Activated T-cell treated with anti-CD3 and anti-CD28 coated beads, Interleukin-2, amount 50 U/mL, for 4 hours (primary cell): ENCODE measurements at places on chromosomes 2 and 18.

- no peak for DNase-seq
These were observed 65.1 kb upstream of the TRIB2 start for GRCh38 chr2:12651641-12652040.

GRCh38 chr2:1864981-1865421, 120.7 kb upstream of the PXDN start:
- DNase-seq = no peak

GRCh38 chr2:120443946-120444345, 98.0 kb downstream of the INHBB start:
- no peak for DNase-seq

GRCh38 chr2:119823734-119824334, 64.1 kb downstream of the PTPN4 start:
- DNase-seq = peak; percentile 31

DNA sequence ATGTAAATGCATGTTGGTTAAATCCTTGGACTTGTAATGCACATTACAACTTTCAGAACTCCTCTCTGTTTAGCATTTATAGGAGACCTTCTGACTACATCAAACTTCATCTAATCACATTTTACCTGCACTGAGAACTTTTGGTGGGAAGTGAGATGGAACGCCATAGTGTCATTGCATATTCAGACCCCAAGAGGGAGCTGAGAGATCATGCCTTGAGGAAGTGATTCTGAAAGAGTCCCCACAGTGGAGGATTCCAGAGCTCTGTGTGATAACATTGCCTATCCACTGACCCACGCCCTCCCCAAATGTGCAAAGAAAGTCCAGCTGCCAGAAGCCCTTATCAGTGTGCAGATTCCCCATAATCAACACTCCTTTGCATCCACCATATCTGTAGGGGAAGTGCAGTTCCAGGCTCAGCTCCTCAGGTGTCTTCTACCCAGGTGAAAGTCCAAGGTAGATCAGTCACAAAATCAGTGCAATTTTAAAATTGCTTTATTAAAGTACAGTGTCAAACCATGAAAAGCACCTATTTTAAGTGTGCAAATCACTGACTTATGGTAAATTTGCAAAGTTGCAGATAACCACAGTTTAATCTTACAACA, 212.4 kb downstream of the RPIA start:
- DNase-seq = no peak

GRCh38 chr2:42843611-42844010, 51.2 kb upstream of the HAAO start:
- DNase-seq = no peak

DNA sequence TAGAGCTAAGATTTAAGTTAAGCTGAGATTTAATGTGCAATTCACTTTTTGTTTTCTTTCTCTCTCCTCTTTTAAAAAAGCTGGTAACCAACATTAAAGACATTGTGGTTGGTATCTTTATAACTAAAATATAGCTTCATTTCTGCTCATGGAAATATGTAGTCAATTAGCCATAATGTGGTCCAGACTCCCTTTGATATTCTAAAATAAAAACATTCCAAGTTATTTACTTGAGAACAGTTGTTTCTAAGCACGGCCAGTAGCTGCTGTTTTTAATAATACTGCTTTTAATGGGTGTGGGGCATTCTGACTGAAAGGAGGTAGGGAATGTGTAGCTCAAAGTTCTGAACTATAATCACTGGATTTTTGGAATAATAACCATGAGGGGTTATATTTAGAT, 183.3 kb upstream of the FBXO11 start:
- no peak for DNase-seq

GRCh38 chr18:75253784-75254183, 43.2 kb downstream of the TSHZ1 start:
- DNase-seq = no peak
